Airway epithelial cell (primary cell): ENCODE measurements at places on chromosomes 5 and 9. TPM values are rescaled to one million over a fixed set of nuclear protein-coding genes. Genes with fewer than 3 reads are reported as not detected.

The PDZD2 gene
- total RNA-seq = 4.7 and 5.9 TPM in 2 replicates

The LCN1 gene
- not detected in 2 replicates for total RNA-seq

The ARID3C gene
- not detected in 2 replicates for total RNA-seq

The IGFBPL1 gene
- 0.71 and 1.5 TPM in 2 replicates for total RNA-seq

The CACFD1 gene
- total RNA-seq = 5.7 and 8.6 TPM in 2 replicates

The GZMA gene
- not detected in 2 replicates for total RNA-seq

The MAMDC2 gene
- 0.93 and 1.8 TPM in 2 replicates for total RNA-seq

The ZDHHC11B gene
- 0.07 TPM in 1 of 2 replicates, not detected in the other for total RNA-seq

The SLC36A3 gene
- total RNA-seq = not detected in 2 replicates

The EFNA5 gene
- 8.2 and 13.6 TPM in 2 replicates for total RNA-seq

The OR13C2 gene
- not detected in 2 replicates for total RNA-seq
